ENCODE measurements at places on chromosomes 5 and 9.

DNA sequence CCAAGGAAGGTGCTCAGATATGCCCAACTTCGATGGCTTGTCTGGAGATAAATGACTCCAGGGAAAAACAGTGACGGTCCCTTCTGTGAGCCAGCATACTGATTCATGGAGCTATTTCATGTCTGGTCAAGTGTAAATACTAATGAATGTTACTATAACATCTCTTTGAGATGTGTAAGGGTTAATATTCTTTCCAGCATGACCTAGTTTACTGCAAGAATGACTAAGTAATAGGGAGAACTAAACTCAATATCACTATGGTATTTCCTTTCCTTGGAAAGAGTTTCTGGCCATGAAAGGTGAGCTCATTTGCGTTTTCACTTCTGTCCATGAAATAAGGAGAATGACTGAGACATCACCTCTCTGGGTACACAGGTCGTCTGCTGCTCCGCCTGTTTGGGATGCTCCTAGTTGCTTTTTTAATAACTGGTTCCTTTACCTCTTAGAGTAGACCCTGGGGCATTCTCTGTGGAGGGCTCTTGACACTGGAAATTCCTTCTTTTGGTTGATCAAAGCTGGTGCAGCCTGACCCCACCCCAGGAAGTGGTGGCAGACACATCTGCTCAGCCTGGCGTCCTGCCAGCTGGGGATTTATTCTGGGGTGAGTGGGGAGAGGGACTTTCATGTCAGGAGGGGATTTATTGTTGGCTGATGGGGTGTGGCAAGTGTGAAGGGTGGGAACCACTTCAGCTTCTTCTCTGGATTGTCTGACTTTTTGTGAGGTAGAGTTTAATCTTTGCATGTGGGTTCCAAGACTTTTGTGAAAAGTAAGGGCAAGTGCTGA, 250.0 kb upstream of the MPDZ start:
- DNase-seq, result no peak

DNA sequence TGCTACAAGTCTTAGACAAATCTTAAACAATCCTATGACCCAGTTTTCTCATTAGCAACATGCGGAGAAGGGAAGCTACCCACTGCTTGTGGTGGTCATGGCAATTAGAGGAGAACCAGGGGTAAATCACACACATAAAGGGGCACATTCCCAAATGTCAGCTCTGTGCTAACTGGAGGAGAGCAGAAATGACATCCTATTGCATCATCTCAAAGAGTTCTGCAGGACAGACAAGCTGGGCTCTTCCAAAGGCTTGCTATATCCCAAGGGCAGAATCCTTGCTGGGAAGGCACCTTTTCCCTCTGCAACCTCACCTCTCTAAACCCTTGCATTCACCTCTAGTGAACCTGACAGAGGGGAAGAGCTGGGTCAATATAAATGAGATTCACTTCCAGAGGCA, 17.0 kb upstream of the WWC1 start:
- DNase-seq, result no peak

DNA sequence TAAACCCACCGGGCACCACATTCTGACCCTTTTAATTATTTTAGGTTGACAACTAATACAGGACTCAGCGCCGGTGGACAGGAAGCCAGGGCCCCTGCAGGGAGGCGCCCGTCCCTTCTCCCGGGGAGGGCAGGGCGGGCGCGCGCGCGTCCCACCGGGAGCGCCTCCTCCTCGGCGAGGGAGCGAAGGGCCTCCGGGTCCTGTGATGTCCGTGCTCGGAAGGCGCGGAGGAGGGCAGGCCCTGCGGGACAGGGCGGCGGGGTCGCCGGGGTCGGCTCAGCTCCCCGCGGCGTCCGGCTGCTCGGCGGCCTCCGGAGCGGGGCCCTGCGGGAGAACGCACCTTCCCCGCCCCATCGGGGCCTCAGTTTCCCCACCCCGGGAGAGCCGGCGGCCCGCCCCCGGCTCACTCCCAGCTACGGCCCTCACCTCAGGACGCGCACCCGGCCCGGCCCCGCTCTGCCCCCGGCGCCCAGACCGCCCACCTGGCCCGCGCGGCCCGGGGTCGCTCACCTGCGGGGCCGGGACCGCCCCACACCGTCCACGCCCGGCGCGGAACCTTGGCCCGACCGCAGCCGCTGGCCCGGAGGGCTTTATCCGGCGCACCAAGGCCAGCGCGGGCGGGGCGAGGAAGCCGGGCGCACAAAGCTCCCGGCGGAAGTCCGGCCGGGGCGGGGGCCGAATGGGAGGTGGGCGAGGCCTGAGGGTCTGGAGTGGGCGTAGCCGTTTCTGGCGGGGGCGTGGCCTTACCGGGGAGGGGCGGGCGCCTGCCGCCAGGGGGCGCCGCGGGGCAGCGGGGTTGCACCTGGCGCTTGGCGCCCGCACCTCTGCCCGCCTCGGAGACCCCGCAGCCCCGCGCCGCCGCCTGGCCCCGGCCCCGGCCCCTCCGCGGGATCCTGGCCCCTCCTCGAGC, at the start of the genes EXD3 and NOXA1:
Gene EXD3 (minus strand): TSS at position 559 of the 910 bp plus-strand sequence. CDS start 27,805 bp downstream, outside the sequence.
Gene NOXA1 (plus strand): TSS at position 790 of the 910 bp plus-strand sequence. CDS start 137 bp downstream, outside the sequence.
- DNase-seq, result peak; percentile 87

- no peak for DNase-seq
Measured at GRCh38 chr5:60488466-60489130, 211.4 kb downstream of the DEPDC1B start.

DNA sequence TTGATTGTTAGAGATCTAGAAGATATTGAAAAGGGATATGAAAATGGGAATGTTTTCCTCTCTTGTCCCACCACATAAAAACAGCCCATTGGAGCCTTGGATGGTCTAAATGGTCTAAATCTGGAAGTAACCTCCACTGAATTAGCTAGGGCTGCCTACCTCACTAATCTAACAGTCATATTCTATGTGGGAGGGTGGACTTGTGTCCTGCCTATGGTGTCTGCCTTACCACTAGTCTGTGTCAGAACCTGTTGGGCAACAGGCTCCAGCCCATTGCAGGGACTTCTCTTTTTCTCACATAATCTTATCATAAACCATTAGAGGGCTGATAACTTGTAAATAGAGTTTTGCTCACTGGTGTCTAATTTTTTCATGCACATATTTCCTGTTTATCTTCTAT, 548.8 kb upstream of the CDH18 start:
- DNase-seq, result no peak

GRCh38 chr9:85871008-85871407, 69.9 kb upstream of the NAA35 start:
- DNase-seq, result no peak

DNA sequence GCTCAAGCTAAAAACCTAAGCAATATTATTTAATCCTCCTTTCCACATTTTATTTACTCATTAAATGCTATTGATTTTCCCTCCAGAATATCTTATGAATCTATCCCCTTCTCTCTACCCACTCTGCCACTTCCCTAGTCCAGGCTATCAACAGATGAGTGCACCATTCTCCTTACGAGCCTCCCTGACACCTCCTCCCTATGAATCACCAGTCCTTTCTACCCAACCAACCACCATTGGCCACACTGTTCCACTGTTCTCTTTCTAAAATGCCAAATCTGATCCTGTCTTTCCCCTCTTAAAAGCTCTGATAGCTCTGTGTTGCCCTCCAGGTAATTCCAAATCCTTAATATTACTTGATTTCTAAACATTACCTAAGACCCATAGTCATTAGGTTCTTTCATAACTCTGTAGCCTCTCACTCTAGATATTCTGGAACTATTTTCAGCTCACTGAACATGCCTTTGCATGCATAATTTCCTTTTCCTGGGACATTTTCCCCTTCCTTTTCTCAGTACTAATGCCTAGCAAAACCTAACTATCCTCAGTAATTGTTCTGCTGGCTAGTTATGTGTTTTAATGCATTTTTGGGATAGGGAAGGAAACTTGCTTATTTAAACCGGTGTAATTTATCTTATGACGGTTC, 126.3 kb downstream of the UNC13B start:
- no peak for DNase-seq

- DNase-seq, result no peak
Measured at GRCh38 chr9:20320921-20321320, 301.4 kb downstream of the MLLT3 start.

DNA sequence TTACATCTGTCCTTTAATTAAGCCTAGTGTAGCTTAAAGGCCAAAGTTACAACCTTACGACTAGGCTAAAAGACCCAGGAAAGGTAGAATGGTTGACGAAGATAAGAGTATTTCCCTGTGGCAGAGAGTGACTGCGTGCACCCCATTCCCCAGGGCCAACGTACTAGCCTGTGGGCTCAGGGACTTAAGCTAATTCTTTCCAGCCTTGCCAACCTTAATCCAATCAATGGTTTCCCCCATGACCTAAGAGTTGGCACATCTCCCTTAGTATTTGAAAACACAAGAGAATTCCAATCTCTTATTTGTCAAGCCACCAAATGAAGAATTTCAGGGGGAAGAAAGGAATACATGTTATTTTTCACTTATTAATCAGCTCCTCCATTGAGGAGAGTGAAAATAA, 16.0 kb downstream of the CTNND2 start:
- DNase-seq, result no peak

- DNase-seq, result no peak
Measured at GRCh38 chr5:83418356-83419321, 52.9 kb upstream of the VCAN start.

DNA sequence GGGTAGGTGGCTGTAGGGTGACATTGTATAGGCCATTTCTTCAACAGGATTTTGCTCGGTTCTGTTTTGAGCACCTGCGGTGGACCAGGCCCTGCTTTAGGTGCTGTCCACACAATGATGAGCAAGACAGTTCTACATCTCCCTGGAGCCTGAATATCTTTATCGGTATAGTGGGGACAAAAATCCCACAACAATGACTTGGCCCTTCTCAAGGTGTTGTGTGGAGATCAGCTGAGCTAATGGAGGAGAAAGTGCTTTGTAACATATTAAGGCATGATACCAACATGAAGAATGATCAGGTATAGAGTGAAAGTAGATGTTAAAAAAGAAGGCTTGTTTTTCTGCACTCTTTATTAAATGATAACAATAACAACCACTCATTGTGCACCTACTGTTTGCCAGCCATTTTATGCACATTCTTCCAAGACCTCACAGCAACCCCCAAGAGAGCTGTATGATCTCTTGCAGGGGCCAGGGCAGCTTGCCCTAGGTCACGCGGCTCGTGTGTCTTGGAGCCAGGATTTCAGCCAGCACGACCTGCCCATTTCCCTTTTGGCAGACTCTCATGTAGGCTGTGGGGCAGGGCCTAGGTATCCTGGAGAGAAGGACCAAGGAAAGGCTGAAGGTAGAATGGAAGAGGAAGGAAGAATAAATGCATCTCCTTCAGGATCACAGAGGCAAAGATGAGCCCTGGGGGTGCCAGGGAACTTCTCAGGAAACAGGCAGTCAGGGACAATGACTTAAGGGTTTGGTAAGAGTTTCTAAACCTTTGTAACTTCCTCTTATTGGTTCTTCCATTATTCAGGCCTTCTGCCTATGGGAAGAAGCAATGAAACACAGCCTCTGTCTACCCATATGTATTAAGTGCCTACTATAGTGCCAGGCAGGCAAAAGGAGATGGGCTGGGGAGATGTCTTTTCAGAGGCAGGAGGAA, 50.0 kb upstream of the PPARGC1B start:
- no peak for DNase-seq

DNA sequence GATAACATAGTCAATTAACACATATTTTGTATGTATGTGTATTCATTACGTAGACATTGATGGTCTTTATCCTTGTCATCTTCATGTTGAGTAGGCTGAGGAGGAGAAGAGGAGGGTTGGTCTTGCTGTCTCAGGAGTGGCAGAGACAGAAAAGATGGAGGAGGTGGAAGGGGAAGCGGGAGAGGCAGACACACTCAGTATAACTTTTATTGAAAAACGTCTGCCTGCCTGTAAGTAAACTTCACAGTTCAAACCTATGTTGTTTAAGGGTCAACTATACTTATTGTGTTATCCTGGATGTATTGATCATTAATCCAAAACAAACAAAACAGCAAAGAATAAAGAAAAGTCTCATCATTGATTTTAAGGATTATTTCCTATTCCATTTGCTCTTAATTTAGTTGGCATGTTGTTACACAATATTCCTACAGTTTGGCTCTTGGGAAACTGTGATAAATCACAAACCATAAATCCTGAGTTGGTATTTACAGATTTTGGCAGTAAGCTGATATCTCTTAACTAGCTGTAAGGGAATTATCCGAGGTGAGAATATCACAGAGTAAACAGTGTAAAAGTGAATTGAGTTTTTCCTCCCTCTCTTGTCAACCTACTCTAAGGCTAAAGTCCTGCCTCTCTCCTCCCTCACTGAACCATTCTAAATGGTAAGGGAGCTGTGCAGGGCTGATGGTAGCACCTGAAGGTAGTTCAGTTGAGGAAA, 487.2 kb downstream of the SPATA31D1 start:
- DNase-seq, result no peak

GRCh38 chr9:93682155-93682968, 106.0 kb downstream of the PHF2 start:
- peak; percentile 24 for DNase-seq

- DNase-seq, result no peak
Measured at GRCh38 chr9:124450241-124450924, at the start of gene ADGRD2. Gene ADGRD2 (plus strand): TSS chr9:124450451. CDS start chr9:124451667, 1,216 bp downstream.

- DNase-seq, result no peak
Measured at GRCh38 chr5:170257370-170257769, 24.6 kb downstream of the C5orf58 start.

- no peak for DNase-seq
Measured at GRCh38 chr5:120449501-120449900, 14.6 kb upstream of the PRR16 start.

GRCh38 chr5:33641744-33642505, 201.2 kb downstream of the TARS1 start:
- no peak for DNase-seq

DNA sequence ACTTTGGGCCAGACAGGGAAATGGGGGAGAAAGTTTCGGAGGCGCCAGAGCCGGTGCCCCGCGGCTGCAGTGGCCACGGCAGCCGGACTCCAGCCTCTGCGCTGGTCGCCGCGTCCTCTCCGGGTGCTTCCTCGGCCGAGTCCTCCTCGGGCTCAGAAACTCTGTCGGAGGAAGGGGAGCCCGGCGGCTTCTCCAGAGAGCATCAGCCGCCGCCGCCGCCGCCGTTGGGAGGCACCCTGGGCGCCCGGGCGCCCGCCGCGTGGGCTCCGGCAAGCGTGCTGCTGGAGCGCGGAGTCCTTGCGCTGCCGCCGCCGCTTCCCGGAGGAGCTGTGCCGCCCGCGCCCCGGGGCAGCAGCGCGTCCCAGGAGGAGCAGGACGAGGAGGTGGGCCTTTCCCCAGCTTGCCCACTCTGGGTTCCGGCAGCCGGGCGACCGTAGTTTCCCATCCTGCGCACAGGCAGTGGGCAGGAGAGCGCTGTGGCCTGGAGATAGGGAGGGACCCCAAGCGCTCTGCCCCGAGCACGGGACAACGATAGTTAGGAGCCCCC, 516 bp downstream of the MAST4 start:
- no peak for DNase-seq

GRCh38 chr5:159827861-159828260, 88.4 kb upstream of the ADRA1B start:
- DNase-seq, result no peak

All from stimulated activated CD8-positive, alpha-beta memory T cell treated with anti-CD3 and anti-CD28 coated beads, Interleukin-4, amount 100 ng/mL, for 1 hour (primary cell).